ENCODE measurements at places on chromosomes 12 and 14. TPM values are rescaled to one million over a fixed set of nuclear protein-coding genes. Genes with fewer than 3 reads are reported as not detected.

Gene HOXC9
- total RNA-seq: not detected

Gene KSR2
- total RNA-seq: 0.05 TPM

Gene CACNA1C
- 0.14 TPM for total RNA-seq

Gene C12orf54
- total RNA-seq: not detected

Gene ADAM20
- total RNA-seq: 0.39 TPM

Gene MYL6B
- 94.3 TPM for total RNA-seq

Gene TAS2R14
- 2.6 TPM for total RNA-seq

Gene TMEM63C
- total RNA-seq: 1.0 TPM

Gene TXNRD1
- total RNA-seq: 83.7 TPM

Gene PTCSC3
- total RNA-seq: not detected

Gene ALX1
- total RNA-seq: not detected

Gene CMA1
- total RNA-seq: 0.25 TPM

Gene NEUROD4
- total RNA-seq: not detected

Gene ACSS3
- not detected for total RNA-seq

Gene KRT3
- not detected for total RNA-seq

Gene PRH2
- total RNA-seq: not detected

Gene PIP4K2C
- 24.6 TPM for total RNA-seq

Gene PLCZ1
- not detected for total RNA-seq

Gene TSHR
- total RNA-seq: not detected
